Endothelial cell (in vitro differentiated cells): ENCODE measurements at places on chromosomes 2 and 18. TPM values are rescaled to one million over a fixed set of nuclear protein-coding genes. Genes with fewer than 3 reads are reported as not detected.

GRCh38 chr2:58664523-58665151 is 423.5 kb upstream of the FANCL start:
- peaks cover 2% of the 10 kb centered on the region for H3K27me3 ChIP-seq
- H3K4me1 ChIP-seq: no peaks in the 10 kb centered on the region
- DNase-seq: no peak
- no peaks in the 10 kb centered on the region for H3K36me3 ChIP-seq

DNA sequence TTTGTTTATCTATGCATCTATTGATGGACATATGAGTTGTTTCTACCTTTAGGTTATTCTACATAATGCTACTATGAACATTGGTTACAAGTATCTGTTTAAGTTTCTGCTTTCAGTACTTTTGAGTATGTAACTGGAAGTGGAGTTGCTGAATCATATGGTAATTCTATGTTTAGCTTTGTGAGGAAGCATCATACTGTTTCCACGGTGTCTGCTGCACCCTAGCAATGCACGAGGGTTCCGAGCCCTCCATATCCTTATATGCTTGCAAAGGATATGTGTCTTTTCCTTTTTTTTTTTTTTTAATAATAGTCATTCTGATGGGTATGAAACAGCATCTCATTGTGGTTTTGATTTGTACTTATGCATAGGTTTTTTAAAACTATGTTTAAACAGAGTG is 83.7 kb downstream of the FMNL2 start:
- no peak overlapping the region for H3K27ac ChIP-seq
- H3K36me3 ChIP-seq: no peaks in the 10 kb centered on the region
- no peak overlapping the region for H3K4me3 ChIP-seq
- H3K4me1 ChIP-seq: peaks cover 31% of the 10 kb centered on the region
- DNase-seq: no peak

DNA sequence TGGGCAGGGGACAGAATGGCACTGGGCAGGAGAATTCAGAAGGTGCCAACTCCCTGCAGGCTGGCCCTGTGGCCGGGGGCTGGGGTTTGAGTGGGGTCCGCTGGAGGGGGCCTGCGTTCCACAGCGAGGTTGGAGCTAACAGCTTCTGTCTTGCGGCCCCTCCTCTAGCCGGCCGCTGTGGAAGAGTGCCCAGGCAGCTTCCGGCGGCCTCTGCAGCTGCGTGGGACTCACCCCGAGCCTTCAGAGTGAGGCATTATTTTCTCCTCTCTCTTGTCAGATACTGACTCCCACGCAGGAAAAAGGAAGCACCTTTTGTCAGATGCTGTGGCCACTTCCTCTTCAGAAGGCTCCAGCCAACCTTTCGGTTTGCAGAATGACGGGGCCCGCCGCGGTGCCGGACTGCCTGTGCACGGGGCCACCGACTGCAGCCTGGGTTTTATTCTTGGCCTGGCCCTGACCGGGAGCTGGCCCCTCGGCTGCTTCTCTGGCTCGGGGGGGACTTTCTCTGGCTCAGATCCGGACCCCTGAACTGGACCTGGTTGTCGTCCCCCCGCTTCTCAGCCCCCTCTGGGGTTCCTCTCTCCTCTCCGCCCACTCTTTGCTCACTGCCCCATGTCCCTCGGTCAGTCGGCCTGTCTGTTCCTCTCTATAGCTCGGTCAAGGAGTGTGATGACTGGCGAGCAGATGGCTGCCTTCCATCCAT is 40.1 kb downstream of the ARHGAP25 start:
- H3K27me3 ChIP-seq: peaks cover 3% of the 10 kb centered on the region
- peak; percentile 43 for DNase-seq
- H3K36me3 ChIP-seq: peaks cover 13% of the 10 kb centered on the region
- peak overlapping the region; percentile 79 for H3K27ac ChIP-seq
- no peak overlapping the region for H3K4me3 ChIP-seq
- H3K4me1 ChIP-seq: peaks cover 42% of the 10 kb centered on the region

DNA sequence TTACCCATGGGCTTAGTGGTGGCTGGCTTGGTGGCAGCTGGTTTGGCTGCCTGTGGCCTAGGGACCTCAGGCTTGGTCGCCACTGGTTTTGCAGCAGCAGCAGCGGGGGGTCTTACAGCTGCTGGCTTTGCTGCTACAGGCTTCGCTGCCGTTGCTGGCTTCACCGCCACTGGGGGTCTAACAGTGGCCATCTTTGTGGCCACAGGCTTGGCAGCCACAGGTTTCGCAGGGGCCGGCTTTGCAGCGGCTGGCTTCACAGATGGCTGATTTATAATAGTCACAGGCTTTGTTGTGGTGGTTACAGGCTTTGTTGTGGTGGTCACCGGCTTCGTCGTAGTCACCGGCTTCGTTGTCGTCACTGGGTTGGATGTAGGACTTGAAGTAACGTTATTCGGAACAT is 77.8 kb downstream of the COL6A3 start:
- peaks cover 1% of the 10 kb centered on the region for H3K27me3 ChIP-seq
- H3K4me1 ChIP-seq: no peaks in the 10 kb centered on the region
- no peaks in the 10 kb centered on the region for H3K36me3 ChIP-seq
- no peak for DNase-seq

- no peaks in the 10 kb centered on the region for H3K4me1 ChIP-seq
- H3K27ac ChIP-seq: no peak overlapping the region
- H3K27me3 ChIP-seq: peaks cover 3% of the 10 kb centered on the region
- H3K36me3 ChIP-seq: peaks cover 14% of the 10 kb centered on the region
- DNase-seq: no peak
Measured at GRCh38 chr2:190136259-190136658, 73.7 kb upstream of the MSTN start.

The MYCN gene
- 8.5 TPM for total RNA-seq

The ANO7 gene
- 16.1 TPM for total RNA-seq

The PLCL1 gene
- total RNA-seq: 13.6 TPM
